ENCODE measurements at places on chromosomes 6 and 20. TPM values are rescaled to one million over a fixed set of nuclear protein-coding genes. Genes with fewer than 3 reads are reported as not detected.

Gene SLC4A11
- total RNA-seq = 15.1 TPM

Gene AHCY
- total RNA-seq = 318 TPM

Gene SLC44A4
- 0.08 TPM for total RNA-seq

Gene SLC24A3
- total RNA-seq = not detected

Gene ENPP3
- not detected for total RNA-seq

Gene REM1
- 0.78 TPM for total RNA-seq

Data from A549 treated with Hydrocortisone at 1 μM for 4 hours (cell line).